ENCODE measurements at places on chromosomes 2 and 18.

GRCh38 chr18:54222922-54223567 is 1.4 kb downstream of the MBD2 start:
- no peak for DNase-seq

- DNase-seq, result no peak
Observed at GRCh38 chr2:97844311-97844859, 131.0 kb downstream of the ZAP70 start.

DNA sequence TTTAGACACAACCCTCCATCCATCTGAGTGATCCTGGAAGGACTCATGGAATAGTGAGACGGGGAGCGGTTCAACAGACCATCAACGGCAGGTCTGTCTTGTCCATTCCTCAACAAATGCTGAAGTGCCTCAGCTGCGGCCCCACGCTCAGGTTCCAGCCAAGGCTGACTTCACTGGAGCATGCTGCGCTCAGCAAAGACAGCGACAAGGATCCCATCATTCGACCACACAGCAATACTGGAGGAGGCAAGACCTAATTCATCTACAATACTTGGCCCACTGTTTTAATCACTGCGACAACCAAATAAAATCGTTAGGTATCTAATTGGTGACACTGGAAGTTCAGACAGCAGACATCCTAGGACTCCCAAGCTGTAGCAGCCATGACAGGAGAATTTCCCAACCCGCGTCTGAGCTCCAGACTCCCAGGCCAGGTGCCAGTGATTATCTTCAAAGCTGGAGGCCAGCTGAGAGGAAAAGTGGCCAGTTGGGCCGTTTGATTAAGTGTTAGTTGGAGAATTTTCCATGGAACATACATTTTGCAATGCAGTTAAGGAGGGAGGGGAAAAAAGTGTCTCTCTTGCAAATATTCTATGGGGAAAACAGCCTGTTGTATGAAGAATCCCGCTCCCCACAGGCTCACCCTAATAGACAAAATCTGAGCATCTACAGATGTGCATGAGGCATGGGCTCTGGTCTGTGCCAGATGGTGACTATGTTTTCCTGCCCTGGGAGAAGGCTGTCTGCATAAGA is 92.5 kb upstream of the SLC35G4 start:
- DNase-seq, result no peak

DNA sequence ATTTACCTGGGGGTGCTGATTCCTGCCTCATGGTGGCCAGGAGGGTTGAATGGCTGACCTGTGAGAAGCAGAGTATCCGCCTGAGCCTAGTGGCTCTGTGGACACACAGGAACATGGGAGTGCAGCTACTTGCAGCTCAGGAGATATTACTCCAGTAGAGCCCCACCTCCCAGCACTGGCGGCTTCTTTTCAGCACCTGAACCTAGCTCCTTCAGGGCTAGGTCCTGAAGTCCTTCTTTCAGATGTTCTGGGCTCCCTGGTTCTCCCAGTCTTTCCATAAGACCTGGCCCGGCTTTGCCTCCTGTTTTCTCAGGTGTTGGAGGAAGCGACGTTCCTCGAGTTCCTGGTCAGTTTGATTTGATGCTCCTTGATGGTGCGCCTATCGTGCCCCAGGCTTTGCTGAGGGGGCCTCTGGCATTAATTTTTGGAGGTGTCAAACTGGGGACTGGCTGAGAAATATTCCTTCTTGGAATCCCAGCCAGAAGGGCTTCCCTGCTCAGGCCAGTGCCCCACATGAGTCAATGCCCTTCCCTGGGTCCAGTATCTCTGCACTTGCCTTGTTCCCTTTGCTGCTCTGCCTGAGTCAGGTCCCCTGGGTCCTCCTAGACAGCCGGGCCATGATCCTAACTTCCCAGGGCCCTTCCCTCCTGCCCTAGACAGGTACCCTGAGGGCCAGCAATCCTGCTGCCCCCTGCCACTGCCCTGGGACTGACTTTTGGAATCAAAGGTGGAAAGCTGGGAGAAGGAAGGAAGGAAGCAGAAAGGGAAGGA is 110.7 kb upstream of the HAAO start:
- DNase-seq, result no peak

DNA sequence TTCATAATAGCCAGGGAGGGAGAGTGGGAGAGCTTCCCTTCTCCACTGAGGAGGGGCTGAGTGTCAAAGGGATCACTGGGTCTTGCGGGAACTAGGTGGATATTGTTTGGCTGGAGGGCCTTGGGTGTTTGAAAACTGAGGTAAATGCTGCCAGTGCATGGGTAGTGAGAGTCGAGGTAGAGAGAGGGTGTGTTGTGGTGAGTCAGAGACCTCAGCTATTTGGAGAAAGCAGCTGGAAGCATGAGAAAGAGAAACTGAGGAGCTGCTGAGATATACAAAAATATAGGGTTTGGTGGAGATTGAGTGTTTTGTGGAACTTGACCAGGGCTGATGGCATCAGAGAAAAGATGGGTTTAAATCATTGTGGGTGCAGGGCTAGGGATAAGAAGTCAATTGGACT is 127.0 kb upstream of the CCDC195 start:
- DNase-seq, result no peak

- no peak for DNase-seq
Observed at GRCh38 chr18:35804377-35804776, 168.1 kb upstream of the RMP24 start.

DNA sequence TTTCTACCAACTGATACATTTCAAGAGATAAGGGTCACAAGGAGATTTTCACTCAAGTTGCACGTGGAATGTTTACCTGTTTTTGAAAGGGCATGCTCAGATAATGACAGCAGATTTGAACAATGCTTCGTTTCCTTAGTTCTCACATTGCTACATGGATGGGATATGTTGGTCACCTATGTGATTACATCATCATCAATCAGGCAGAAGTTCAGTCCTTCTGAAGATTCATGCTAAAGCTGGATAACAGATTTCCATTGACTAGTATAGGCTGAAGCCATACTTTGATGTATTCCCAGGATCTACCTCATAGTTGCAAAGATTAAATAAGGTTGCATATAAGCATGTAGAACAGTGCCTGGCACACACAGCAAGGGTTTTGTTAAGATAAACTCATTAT is 19.7 kb downstream of the TCF7L1 start:
- no peak for DNase-seq

DNA sequence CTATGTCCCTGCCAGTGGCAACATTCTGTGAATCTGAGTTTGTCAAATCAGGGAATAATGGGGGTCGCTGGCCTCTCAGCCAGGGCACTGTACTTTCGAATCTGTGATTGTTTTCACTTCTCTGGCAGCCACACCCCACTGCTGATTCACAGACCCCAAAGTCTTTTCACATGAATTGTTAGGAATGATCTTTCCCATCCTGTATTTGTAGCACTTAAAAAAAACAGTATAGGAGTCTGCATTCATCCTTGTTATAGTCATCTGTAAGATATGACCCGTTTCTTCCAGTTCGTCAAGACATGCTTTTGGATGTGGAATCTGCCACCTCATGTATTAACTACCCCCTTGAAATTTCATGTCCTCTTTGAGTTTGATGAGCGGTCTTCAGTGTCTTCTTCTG is 928 bp downstream of the NAGK start:
- no peak for DNase-seq

DNA sequence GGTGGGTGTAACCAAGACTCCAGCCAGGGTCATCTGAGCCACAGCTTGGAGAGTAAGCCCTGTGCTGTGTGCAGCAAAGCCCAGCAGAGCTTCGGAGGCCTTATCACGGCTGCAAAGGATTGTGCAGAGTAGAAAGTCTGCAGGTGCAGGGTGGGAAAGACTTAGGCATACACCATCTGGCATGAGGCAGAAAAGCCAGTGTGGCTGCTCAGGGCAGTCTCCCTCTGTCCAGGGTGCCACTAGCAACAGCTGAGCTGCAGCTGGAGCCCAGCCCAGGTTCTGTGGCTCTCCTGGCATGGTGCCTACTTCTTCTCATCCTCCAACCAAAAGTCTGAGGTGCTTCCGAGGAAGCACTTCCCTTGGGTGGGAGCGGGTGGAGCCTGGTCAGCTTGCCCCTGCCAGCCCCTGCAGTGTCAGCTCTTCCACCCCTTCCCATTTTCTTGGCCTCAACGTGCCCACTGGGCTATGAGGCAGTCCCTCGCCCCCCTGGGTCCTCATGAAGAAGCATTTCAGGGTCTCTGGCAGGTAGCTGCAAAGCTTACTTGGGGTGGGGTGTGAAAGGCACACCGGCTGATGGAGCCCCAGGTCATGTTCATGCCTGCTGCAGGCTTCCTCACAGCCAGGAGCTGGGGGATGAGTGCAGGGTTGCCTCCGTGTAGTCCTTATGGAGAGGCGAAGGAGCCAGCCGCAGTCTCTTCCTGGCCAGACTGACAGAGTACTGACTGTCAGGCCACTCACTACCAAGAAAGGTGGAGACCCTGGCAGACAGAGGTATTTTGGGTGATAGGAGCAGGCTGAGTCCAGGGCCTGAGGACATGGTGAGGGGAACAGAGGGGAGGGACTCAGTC is 4.8 kb downstream of the AMER3 start:
- no peak for DNase-seq

DNA sequence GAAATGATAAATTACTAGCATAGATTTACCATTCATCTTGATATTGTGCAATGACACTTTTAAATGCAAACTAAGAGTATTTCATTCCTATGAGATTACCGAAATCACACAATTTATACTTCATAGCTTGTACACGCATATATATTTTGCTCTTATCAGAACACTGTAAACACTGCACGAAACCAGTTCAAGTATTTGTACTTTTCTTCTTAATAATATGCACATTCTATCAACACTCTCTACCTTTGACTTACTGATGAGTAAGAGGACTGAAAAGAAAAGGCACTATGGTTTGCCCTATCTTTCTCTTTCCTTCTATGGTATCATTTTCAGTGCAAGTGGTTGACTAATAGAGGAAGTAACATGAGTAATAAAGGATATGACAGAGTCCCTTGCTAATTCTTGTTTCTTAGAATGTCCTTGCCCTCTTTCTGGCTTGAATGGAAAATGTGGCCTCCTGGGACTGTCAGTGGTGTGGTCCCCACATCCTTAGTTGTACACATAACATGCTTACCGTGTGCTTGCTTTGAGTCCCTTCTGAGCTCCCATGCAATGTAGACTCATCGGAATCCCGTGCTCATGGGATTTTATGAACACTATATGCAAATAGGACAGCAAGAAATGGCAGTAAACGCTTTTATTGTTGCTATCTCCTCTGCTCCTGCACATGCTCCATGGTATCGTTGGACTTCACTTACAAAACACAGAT is 363.5 kb upstream of the TNP1 start:
- peak; percentile 17 for DNase-seq

All from smooth muscle cell of the brain vasculature (primary cell).